ENCODE measurements at places on chromosomes 5 and 9. TPM values are rescaled to one million over a fixed set of nuclear protein-coding genes. Genes with fewer than 3 reads are reported as not detected.

The TMEM171 gene
- 3.3 TPM for total RNA-seq

The RFX3 gene
- total RNA-seq: 2.5 TPM

The CD14 gene
- total RNA-seq: 0.18 TPM

The PCDHA12 gene
- not detected for total RNA-seq

DNA sequence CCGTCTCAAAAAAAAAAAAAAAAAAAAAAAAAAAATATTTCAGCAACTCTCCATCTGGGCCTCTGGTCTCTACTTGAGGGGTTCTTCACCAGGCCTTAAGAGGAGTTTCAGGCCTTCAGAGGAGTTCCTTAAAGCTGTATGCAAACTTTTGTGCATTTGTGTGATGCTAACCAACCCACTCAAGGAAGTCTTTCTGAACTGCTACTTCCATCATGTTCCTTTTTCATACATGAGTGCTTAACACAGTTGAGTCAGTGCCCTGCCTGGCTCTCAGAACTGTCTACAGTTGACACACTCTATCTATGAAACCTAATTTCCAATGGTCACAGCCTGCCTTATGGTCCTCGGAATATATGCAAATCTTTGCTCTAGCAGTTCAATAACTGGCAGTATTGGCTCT lies 146.5 kb downstream of the MEF2C start:
- no peak overlapping the region for H3K27ac ChIP-seq
- no peaks in the 10 kb centered on the region for H3K27me3 ChIP-seq
- no peaks in the 10 kb centered on the region for H3K4me1 ChIP-seq

DNA sequence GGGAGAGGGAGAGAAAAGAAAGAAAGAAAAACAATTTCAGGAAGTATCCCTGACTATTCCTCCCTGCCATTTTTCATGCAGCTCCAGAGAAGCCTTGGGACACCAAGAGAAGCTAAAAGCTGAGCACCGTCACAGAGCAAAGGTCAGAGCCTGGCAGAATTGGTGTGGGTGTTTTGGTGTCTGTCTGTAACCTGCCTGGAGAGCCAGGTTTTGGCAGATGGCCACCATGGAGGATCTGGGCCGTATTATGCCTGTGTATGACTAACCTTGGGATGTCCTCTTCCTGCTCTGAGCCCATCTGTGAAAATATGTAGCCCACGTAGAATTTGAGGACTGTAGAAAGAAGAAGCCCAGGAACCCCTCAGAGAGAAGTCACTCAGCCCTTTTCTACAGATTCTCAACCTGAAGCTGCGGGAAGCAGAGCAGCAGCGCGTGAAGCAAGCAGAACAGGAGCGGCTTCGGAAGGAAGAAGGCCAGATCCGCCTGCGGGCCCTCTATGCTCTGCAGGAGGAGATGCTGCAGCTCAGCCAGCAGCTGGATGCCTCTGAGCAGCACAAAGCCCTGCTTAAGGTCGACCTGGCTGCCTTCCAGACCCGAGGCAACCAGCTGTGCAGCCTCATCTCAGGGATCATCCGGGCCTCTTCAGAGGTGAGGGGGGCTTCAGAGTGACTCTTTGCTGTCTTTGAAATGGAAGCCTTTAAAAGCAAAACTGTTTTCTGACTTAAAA lies 18.8 kb downstream of the GLE1 start:
- H3K36me3 ChIP-seq: peaks cover 23% of the 10 kb centered on the region
- H3K4me1 ChIP-seq: peaks cover 7% of the 10 kb centered on the region
- H3K27ac ChIP-seq: no peak overlapping the region
- H3K4me3 ChIP-seq: no peak overlapping the region
- DNase-seq: peak; percentile 67

DNA sequence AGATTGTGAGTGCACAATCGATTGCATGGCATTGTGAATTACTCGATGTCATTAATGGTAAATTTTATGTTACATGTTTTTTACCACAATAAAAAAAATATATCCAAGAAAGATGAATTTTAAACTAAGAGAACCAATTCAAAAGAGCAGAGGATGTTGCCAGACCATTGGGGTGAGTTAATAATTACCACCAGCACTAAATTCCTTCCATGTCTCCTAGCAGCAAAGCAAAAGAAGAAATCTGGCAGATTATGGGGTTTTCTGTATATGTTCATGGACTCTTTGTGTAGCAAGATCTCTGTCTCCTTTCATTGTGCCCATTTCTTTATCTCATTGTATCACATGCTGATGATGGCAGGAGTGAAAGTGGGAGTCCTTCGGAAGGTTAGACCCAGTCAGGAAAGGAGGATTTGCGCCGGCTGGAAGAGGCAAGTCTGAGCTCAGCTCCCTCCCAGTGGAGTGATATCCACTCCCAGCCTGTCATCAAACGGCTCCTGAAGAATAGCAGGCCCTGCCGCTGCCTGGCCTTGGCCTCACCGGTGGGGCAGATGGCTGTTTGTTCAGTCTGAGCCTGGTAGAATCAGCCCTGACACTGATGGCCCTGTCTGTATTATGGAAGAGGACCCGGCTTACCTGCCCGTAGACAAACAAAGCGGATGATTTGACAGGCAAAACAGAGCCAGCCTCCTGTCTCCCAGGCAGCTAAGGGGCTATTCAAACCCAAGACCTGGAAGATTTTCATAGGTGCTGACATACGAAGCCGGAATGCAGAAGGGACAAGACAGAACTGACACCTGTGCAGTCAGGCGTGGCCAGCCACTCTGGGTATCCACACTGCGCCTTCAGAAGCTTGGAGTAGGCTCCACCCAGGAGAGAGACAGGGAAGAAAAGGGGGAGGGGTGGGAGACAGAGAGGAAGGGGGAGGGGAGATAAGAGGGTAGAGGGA lies 21.9 kb upstream of the FOXE1 start:
- H3K36me3 ChIP-seq: no peaks in the 10 kb centered on the region
- no peak overlapping the region for H3K4me3 ChIP-seq
- no peak overlapping the region for H3K27ac ChIP-seq
- no peaks in the 10 kb centered on the region for H3K4me1 ChIP-seq
- H3K27me3 ChIP-seq: peaks cover 37% of the 10 kb centered on the region

GRCh38 chr5:50855001-50855400 lies 188.6 kb downstream of the PARP8 start:
- H3K36me3 ChIP-seq: no peaks in the 10 kb centered on the region
- no peaks in the 10 kb centered on the region for H3K27me3 ChIP-seq
- DNase-seq: no peak
- no peaks in the 10 kb centered on the region for H3K4me1 ChIP-seq
- no peak overlapping the region for H3K4me3 ChIP-seq
